ENCODE measurements at places on chromosomes 1 and 21.

GRCh38 chr1:207155028-207155427 is 51.0 kb downstream of the C4BPA start:
- no peak for DNase-seq

DNA sequence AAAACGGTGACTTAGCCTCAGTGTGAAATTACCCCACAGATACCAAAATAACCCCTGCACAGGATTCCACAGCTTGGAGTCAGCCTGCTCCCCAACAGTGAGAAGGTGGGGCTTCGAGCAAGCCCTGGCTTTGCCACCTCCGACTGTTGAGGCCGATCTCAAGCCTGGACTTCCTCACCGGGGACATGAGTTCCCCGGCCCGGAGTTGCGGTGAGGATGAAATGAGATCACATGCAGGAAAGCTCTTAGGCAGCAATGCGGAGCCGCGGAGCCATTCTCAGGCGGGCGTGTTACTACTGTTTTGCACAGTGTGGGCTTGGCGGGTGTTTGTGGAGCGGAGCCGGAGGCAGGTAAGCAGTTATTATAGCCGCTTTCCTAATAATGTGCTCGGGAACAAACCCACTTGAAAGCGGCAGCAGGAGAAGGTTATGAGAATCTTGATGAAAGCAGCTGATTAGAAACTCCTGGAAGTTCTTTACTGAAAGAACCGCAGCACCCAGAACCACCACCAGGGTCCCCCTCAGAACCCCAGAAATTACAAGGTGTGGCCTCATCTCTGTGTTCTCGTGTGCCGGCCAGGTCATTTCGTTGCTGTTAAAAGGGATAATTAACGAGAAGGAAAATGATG is 3.9 kb upstream of the CLSTN1 start:
- DNase-seq: peak; percentile 20

GRCh38 chr1:234709473-234710228 is 99.7 kb upstream of the IRF2BP2 start:
- DNase-seq: peak; percentile 59

DNA sequence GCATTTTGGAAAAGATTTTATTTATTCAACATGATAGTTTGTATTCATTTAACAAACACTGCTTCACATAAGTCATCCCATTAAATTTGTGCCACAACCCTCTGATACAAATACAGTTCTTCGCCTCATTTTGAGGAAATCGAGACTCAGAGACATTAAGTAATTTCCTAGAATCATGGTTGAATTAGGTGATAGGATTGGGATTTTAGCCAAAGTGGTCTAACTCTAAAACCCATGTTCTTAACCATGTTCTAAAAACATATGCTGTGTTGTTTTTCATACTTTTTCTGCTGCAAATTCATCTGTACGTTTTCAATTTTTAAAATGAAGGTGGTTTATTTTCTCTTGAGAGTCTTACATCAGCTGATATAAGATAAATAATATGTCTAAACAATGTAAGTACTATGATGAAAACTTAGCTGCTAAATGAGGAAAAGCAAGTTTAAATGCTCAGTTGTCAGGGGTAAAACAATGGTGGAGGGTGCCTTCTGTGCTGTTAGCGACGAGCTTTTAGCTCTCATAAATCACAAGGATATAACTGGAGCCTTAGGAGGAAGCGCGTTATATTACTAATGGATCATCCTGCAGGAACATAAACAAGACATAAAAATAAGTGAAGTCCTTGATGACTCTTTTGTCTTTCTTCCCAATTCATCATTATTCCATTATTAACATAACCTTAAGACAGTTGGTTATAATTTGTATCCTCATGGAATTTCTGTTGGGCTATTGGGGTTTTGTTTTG is 97.7 kb downstream of the CACHD1 start:
- DNase-seq: no peak

Data from DMS53 (cell line).